Left renal cortex interstitium (tissue), 4 donors: ENCODE measurements at places on chromosomes 5 and 9.

DNA sequence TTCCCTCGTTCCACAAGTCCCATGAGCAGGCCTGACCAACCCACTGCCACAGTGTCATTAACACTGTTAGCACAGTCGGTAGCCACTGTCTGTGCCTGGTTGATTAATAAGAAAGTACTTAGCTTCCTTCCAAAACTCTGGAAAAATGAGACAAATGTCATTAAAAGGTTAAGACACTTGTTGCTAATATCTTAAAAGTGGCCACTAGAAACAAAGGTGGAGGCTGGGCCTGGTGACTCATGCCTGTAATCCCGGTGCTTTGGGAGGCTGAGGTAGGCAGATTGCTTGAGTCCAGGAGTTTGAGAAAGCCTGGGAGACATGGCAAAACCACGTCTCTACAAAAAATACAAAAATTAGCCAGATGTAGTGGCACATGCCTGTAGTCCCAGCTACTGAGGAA lies 194.0 kb downstream of the PDZD2 start:
- no peak for DNase-seq

- DNase-seq = no peak
These were observed 166.5 kb upstream of the RORB start for GRCh38 chr9:74330487-74331214.

DNA sequence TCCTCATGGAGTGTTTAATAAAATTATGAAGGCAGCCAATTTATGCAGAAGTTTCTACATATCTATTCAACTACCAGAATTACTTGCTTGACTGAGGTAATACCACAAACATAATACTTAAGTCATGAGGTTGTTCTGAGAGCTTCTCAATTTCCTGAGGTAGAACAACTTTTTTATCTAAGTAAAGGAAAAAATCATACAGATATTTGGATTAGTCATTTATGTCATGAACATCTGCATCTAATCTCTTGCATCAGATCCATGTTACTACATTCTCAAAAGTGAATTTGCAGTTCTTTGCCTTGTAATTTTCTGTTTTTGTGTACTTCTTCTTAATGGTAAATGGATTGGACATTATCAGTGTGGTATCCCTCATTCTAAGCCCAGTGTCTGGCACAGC lies 60.4 kb upstream of the RGMB start:
- DNase-seq = no peak

DNA sequence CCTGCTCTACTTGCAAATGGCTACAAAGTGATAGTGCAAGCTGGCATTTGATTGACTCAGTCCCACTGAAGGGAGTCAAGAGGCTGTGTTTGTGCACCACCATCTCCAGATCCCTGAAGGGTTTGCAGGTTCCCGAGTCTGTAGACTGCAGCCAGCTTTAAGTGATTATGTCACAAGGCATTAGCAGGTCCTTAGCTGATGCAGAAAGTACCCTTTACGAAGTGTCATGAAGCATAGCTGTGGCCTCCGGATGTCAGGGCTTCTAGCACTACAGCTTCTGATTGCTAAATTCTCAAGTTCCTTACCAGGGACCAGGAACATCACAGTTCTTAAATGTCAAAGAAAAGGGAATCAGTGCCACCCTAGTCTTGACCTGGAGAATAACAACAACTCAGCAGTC lies 311.3 kb upstream of the TRPC7 start:
- DNase-seq = no peak

DNA sequence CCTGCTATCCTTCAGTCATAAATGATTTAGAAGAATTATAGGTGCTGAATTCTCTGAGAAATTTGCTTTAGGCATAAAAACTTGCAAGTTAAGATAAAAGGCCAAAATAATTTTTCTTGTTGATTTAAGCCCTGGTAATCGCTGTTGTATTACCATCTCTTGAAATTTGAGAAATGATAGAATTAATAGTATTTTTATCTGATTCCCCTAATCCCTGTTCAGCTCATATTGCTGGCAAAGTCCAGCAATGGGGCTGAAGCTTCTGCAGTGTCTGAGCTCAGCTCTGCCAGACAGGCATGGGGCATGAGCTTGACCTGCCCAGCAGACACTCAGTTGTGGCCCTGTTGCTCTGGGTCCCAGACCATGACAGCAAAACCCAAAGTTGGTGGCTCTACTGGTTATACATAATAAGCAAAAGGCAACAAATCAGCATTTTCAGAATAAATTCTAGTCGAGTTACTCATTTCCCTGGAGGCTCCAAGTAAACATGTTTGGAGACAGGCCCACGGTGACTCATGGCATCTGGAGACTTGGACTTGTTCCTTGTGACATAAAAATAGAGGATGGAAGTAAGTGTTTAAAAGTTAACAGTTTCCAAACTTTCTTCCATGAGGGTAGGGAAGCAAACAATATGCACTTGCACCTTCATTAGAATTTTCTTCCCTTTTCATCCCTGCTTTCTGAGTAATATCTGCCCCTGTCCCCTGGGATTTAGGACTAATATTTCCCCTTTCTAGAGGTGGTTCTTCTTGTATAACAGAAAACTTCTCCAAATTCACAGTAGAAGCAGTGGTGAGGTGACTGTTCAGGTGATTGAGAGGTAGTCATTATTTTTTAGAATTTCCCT lies 60.2 kb upstream of the SLC2A8 start:
- DNase-seq = peak; percentile 55

GRCh38 chr9:131275332-131276093 lies 797 bp downstream of the FAM78A start:
- DNase-seq = no peak

DNA sequence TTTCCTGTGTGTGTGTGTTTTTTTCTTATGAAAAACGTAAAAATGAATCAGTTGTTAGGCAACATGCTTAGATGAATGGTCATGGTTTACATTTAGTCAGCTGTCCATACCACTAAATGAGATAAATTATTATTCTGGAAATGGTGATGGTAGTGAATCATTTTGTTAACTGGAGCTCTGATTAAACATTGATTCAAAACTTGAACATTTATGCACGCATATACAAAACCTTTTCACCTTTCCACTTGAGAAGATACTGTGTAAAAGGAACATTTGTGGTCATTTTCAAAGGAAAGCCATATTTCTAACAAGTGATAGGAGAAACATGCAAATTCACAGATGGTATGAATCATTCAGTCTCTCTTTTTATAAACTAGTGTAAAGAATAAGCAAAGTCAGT lies 162.0 kb downstream of the SLC25A46 start:
- DNase-seq = no peak

GRCh38 chr9:19376931-19377330 lies 3.1 kb downstream of the RPS6 start:
- no peak for DNase-seq
